ENCODE measurements at places on chromosomes 3 and 15.

DNA sequence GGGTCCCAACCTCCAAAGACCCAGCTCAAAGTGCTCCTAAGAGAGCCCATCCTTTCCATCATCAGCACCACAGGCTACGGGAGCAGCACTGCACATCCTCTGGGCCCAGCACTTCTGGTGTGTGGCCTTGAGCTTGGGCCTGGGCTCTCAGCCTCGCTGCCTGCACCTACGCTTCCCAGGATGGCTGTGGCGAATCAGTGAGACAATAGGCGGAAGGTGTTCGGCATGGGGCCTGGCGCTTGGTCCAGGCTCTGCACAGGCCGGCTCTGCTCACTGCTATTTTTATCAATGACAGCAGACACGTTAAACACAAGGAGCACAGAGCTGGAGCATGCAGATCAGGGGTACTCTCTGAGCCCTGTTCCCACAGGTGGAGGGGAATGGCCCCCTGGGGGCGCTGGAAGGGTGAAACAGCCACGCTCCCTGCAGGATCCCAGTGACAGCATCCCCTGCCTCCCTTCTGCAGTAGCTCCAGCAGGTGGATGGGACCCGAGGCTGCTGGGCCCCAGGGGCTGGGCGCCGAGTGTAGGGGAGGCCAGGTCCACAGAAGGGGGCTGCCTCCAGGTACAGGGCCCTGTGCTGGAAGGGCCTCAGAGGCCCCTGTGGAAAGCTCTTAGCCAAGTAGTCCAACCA lies 90.0 kb upstream of the RPL32 start:
- DNase-seq = no peak

DNA sequence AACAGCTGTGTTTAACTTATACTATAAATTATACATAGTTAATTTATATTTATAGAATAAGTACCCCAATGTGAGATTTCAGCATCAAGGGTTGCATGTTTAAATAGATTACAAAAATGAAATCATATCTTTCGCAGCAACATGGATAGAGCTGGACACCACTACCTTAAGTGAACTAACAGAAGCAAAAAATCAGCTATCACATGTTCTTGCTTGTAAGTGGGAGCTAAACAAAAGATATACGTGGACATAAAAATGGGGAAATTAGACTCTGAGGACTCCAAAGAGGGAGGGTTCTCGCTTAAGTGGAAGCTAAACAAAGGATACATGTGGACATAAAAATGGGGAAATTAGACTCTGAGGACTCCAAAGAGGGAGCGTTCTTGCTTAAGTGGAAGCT lies 626.5 kb upstream of the DPPA4 start:
- no peak for DNase-seq

GRCh38 chr3:60144071-60144470 lies 1094.2 kb upstream of the CFAP20DC start:
- DNase-seq = no peak

- DNase-seq = no peak
Measured at GRCh38 chr15:25850154-25851111, 12.7 kb downstream of the ATP10A start.

- no peak for DNase-seq
Measured at GRCh38 chr15:82186719-82187406, 75.7 kb downstream of the EFL1 start.

- DNase-seq = no peak
Measured at GRCh38 chr15:65937476-65937875, 68.2 kb downstream of the RAB11A start.

DNA sequence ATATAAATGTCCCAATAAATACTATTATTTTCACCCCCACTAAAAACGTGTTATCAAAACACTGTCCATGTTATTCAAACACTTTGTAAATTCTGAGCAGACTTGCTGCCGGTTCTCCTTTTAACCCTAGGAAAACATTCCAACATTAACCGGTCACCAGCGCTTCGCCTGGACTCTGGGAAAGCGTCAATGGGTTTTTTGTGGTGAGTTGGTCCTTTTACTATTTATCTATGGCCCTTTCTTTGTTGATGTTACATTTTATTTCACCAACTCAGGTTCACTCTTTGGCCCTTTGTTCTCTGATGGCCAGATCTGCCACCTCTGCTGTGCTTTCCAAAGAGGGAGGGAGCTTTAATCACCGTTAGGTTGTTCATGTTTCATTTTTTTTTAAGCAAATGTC lies 4.1 kb upstream of the EOMES start:
- DNase-seq = no peak

DNA sequence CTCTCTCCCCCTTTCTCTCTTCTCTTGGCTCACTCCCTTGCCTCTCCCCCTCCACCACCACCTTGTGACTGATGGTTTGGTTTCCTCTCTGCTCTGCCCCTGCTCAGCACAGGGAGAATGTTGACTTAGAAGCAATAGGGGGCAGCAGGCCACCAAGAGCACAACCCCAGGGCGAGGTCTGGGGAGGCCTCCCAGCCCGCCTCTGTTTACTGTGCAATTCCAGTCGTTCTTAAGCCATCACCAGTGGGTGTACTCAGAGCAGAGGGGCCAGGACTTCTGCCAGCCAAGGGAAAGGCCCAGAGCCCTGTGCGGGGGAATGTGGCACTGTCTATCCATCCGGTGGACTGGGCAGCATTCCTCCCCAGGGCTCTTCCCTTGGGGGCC lies 5.7 kb upstream of the APEH start:
- peak; percentile 12 for DNase-seq

GRCh38 chr15:62981071-62981470 lies 61.5 kb upstream of the TPM1 start:
- no peak for DNase-seq

DNA sequence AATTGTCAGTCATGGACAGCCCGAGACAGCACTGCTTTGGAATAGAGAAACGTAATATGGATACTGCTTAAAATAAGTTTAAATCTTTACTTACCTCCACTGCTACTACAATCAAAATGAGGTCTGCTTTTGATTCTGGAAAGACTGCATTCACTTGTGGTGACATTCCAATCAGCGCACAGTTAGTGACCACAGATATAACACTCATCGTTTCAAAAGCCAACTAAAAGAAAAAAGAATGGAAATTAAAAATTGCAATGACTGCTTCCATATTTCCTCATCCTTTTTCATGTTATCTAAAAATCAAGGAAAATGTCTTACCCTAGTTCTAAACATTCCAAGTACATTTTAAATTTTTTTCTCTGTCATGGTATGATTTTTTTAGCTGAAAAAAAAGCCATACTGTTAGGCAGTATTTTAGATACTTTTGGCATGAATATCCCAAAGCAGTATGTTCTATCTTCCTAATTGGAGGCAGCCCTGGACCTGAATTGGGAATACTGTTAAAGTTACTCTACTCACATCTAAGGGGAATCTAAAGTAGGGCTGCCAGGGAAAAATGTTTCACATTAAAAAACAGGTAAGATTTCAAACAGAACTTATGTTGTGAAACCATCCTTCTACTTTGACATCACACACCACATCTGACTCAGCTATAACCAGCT lies 72.1 kb downstream of the ANO10 start:
- no peak for DNase-seq

GRCh38 chr3:60036803-60037202 lies 987.0 kb upstream of the CFAP20DC start:
- DNase-seq = no peak

DNA sequence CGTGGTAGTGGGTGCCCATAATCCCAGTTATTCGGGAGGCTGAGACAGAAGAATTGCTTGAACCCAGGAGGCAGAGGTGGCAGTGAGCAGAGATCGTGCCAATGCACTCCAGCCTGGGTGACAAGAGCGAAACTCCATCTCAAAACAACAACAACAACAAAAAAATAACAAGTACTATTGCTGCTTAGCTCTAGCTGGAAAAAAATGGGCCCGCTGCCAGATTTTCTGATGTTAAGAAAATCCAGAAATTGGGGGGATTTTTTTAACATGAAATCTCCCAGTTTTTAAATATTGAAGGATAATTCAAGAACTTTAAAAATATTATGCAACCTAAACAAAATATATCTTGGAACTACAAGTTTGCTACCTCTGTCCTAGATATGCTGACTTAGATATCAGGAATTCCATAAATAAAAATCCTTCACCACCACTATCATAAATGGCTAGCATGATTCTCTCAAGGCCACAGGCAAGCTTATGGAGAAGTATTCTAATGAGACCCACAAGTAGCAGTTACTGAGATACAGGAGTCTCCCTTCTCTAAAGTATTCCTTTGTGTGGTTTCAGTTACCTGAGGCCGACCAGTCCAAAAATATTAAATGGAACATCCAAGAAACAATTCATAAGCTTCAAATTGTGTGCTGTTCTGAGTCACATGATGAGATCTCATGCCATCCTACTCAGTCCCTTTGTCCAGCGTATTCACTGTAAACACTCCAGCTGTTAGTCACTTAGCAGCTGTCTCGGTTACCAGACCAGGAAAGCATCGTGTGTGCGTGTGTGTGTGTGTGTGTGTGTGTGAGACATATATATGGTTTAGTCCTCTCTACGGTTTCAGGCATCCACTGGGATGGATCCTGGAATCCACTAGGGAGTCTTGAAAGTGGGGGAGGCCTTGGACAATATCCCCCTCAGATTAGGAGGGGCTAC lies 277.2 kb downstream of the TBL1XR1 start:
- DNase-seq = no peak

DNA sequence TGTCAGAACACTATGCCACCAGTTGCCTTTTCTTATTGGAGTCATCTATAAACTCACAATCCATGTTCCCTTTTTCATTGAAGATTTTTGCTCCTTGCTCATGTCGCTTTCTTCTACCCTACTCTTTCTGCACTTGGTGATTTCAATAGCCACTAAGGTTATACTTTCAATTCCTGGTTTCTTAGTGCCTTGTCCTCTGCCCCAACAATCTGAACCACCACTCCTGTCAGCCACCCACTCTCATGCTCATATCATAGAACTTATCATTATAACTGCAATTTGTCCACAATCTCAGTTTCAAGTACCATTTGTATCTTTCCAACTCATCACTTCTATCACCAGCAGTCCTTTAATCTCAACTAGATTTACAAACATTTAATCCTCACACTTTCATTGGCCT lies 10.0 kb upstream of the GRAMD1C start:
- no peak for DNase-seq

- DNase-seq = no peak
Measured at GRCh38 chr15:56960116-56960515, 41.7 kb downstream of the TCF12 start.

GRCh38 chr3:23094412-23094811 lies 108.7 kb upstream of the UBE2E2 start:
- DNase-seq = no peak

GRCh38 chr3:58824285-58824684 lies 157.7 kb upstream of the FAM3D start:
- no peak for DNase-seq

GRCh38 chr3:122572940-122573412 lies 4.5 kb upstream of the PARP15 start:
- peak; percentile 25 for DNase-seq

DNA sequence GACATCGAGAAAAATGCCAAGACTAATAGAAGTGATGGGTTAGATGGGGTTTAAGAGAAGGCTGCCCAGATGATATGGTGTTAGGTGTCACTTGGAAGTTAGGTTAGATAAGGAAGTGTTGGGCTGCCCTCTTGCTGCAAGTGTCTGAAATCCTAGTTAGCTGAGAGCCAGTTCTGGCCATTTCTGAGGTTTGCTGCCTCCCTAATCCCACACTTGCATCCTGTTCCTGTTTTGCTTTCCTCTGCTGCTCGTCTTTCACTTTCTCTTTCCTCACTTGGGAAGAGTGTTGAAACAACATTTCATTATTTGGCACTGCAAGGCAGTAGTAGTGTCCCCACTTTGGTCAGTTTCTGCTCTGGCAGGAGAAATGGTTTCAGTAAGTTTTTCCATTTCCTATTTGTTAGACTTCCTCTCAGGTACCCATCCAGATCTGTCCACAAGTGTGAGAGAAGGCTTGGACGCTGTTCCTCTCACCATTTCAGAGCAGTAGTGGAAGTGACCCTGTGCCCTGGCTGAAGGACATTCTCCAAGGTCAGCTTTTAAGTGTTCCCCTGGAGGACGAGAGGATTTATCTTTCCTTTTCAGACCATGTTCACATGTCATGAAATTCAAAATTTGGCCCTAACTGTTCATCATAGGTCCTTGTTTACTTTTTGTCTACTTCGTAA lies 93.3 kb downstream of the ADAMTSL3 start:
- no peak for DNase-seq

DNA sequence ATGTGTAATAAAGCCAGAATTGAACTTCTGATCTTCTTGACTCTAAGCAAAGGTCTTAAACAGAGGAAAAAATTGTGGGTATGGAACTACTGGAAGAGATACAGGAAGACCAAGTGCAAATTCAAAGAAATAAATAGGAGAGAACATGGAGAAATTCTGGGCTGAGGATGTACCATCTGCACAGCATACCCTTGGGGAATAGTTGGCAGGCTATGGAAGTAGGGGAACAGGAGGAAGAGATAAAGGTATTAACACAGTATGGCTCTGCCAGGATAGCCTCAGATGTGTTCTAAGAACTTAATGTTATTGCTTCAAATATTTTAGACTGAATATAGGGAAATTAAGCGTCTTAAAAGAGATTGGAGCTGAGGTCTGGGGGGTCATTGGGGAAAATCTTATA lies 485.4 kb downstream of the CNTN3 start:
- DNase-seq = no peak

- DNase-seq = no peak
Measured at GRCh38 chr3:44825264-44825925, 36.3 kb upstream of the TMEM42 start.

DNA sequence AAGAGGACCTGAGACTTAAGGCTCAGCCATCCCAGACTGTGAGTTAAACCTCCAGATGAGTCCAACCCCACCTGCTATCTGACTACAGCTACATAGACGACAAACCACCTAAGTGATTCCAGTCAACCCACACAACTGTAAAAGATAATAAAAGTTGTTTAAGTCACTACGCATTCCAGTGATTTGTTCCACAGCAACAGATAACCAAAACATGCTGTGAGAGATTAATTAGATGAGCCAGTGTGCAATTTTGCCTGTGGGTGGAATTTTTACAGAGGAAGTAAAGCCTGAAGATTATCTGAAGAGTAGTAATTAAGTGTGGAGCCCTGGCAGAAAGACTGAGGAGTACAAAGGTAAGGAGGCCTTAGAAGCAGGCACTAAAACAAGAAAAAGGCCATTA lies 5.4 kb downstream of the BTBD1 start:
- DNase-seq = no peak

GRCh38 chr15:51108933-51109550 lies 14.3 kb upstream of the TNFAIP8L3 start:
- no peak for DNase-seq

- DNase-seq = no peak
Measured at GRCh38 chr3:124793054-124793739, 62.9 kb downstream of the UMPS start.

DNA sequence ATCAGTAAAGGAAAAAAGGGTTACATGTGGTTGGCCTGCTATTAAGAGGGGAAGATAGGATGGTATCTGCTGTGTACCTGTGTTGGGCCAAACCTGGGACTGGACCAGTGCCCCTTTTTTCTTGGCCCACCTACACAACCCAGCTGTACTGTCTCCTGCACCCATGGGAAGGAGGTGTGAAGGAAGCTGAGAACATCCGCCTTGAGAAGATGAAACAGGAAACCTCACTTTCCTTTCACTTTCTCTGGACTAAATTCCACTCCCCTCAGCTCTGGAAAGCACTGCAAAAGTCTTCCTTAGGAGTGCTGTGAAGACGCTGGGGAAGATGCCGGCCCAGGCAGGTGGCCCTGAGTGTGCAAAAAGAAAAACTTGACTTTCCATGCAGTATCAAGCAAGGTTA lies 37.6 kb downstream of the LRRN1 start:
- DNase-seq = no peak

Data from T1000 (cell line).